Mesendoderm (in vitro differentiated cells): ENCODE measurements at places on chromosomes 11 and 22.

DNA sequence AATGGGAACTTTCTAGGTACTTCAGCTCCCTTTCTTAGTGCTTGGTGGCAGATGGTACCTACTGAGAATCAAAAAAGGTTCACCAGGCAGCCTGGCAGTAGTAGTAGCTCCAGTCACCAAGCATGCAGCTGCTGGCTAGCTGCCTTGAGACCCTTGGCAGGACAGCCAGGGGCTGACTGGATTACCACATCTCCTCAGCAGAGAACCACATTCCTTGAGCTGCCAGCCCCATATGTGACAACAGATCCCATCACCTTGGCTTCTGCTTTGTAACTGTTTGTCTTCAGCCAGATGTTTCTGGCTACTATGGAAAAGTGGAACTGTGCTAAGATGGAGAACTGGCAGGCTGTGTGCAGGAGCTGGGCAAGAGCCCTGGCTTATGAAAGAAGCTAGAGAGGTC is 39.6 kb upstream of the CHRM4 start:
- no peak for DNase-seq

DNA sequence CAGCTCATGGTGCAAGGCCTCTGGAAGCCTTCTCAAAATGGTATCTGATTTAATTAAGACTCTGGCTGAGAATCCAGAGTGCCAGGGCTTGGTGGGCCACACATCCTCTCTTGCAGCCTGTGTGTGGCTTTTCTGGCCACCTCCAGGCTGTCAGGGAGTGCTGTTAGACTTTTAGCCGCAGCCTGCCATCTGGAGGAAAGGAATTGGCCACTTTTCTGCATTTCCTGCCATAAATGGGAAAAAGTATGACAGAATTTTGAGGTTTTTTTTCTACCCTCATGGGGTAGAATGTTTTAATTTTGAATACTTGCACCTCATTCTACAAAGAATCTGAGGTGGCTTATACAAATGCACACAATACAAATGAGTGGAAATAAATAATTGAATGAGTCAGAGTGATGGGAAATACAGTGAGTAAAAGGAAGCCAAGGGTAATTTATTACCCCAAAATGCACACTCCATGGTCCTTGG is 218.4 kb downstream of the ADAMTS15 start:
- DNase-seq = peak; percentile 27

DNA sequence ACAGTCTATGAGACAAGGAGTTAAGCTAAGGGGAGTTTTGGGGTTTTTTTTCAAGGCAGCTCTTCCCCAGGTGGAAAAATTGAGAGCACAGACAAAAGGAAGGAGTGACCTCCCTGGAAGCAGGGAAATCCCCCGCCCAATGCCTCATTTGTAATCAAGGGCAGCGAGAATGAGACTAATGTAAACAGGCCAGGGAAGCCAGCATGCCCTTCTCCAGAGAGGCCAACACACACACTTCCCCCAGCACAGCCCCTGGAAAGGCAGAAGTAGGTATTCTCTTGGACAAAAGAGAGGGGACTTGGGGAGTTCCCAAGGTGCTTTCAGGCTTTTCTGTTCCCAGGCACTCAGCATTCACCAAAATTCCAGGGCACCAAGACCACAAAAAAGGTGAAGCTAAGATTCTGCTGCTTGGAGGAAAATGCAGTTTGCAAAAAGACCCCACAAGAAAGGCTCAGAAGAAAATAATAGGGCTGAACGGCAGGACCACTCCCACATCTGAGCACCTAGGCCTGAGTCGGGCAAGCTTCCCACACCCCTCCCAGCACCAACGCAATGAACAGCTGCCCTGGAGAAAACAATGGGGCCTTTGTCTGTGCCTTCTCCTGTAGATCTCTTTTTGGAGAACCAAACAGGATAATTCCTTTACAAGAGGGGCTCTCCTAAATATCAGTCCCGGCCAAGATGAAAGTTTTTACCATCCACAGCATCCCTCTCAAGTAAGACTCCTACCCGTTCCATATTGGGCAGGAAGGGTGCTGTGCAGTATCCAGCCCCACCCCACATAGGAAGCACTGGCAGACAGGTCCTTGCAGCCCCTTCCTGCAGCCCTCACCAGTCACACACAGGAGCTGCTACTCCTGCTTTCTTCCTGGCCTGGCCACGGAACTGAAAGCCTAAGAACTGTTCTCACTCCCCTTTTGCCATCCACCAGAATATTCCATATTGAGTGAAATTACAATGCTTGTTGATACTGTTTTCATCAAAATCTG is 70.7 kb upstream of the AKIP1 start:
- DNase-seq = peak; percentile 65

- DNase-seq = no peak
Observed at GRCh38 chr11:104337273-104337672, 173.3 kb upstream of the PDGFD start.

- DNase-seq = no peak
Observed at GRCh38 chr22:20212754-20213699, 55.1 kb downstream of the RTN4R start.

- DNase-seq = peak; percentile 42
Observed at GRCh38 chr22:31046539-31047226, 34.4 kb upstream of the SMTN start.

GRCh38 chr11:68167474-68167873 is 45.6 kb downstream of the KMT5B start:
- no peak for DNase-seq

DNA sequence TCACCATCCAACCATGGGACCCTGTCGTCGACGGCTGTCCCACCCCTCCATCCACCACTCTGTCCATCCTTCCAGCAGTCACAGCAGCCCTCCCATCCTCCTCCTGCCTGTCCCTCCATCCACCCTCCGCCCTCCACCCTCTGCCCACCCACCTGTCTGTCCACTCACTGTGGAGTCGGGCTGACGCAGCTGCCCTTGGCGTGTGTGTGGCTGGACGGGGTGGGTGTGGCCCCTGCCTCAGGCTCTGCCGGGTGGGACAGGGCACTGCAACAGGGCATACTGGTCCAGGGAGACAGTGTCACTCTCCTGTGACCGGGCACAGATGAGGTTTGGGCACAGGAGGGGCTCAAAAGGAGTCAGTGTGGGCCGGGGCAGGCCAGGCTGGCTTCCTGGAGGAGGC is 1.9 kb downstream of the PKP3 start:
- no peak for DNase-seq

DNA sequence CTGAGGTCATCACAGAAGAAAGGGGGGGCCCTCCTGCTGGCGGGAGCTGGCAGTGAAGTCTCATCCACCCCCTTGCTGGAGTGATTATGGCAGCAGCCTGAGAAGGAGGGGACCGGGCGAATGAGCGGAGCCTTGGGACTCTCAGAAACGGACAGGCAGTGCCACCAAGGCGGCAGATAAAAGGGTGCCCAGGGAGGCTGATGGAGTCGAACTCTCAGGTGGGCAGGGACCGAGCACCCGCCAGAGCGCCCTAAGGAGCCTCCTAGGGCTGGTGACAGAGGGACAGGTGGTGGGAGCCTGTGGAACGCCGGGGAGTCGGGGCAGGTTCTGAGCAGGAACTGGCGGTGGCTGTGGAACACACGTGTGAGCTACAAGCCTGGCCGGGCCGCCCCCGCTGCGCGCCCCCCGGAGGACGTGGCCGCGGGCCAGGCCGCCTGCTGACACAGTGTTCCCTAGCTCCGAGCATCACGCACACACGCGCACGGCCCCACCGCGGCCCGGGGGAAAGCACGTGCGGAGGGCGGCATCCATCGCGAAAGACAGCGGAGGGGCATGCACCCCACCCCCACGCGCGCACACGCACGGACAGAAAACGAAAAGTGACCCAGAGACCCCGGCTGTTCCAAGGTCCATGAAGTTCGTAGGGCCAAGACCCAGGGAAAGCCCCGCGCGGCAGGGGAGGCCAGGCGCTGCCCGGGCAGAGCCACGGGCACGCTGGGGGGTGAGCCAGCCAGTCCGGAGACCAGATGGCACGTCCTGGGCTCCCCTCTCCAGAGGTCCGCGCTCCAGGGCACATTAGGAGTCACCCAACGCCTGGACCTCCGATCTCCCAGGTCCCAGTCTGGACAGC is 1.0 kb downstream of the VWCE start:
- DNase-seq = peak; percentile 62

DNA sequence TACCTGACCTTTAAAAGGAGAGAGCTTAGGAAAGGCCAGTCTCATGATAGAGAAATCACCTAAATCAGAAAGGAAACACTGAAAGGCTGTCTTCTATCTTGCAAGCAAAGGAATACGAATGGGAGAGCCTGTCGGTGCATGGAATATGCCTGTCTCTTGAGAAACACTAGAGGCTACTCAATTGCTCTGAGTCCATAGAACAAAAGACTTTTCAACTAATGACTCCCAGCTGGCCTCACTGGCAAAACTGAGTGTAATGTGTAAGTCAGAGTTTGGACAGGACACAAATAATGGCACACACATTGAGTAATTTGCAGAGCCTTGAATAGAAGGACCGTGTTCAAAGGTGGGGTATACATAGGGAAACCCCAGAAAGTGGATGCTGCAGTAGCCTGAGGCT is 171.0 kb upstream of the ARHGAP20 start:
- DNase-seq = no peak

GRCh38 chr22:44974454-44974853 is 35.4 kb downstream of the PHF21B start:
- DNase-seq = no peak

DNA sequence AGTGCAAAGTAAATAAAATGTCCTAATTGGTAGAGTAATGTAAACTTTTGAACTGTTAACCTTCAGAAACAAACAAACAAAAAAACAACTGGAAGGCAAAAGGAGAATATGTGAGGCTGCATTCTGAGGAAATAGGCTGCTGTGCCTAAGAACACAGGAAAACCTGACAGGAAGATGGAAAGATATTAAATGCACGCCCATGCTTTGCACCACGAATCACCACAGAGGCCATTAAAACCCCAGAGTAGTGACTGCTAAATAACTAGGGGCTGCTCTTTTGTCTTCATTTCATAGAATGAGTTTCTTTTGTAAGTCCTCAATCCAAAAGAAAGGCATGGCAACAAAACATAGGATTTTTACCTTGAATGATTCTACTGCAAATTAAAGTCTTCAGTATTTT is 436.0 kb downstream of the RAB38 start:
- DNase-seq = no peak

- DNase-seq = peak; percentile 13
Observed at GRCh38 chr11:28834877-28835276, 726.7 kb downstream of the METTL15 start.

GRCh38 chr11:37496201-37496600 is 898.2 kb upstream of the RAG2 start:
- no peak for DNase-seq

GRCh38 chr11:3207526-3208189 is 11.0 kb downstream of the MRGPRG start:
- DNase-seq = no peak

DNA sequence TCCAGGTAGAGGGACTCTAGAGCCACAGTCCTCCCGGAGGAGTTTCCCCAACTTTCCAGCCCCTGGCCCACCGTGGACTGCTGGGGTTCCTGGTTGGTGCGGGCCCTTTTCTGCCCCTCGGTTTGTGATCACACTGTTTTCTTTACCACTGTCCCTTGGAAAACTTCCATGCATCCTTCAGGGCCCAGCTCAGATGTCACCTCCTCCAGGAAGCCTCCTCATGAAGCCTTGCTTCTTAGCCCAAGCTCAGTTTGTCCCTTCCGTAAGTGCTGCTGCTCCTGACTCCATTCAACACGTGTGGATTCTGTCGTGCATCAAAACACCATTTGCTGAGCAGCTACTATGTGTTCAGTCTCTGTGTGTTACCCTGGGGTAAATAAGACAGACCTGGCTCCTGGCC is 15.9 kb upstream of the TPCN2 start:
- no peak for DNase-seq

DNA sequence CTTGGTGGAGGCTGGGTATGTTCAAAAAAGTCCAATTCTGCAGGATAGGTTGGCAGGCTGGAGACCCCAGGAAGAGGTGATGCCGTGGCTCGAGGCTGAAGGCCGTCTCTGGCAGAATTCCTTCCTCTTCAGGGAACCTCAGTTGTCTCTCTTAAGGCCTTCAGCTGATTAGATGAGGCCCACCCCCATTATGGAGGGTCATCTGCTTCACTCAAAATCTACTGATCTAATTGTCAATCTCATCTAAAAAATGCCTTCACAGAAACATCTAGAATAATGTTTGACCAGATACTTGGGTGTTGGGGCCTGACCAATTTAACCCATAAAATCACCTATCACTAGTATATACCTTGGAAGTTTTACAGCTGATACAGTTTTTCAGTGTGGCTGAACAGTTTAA is 27.4 kb upstream of the GSTP1 start:
- DNase-seq = no peak

- no peak for DNase-seq
Observed at GRCh38 chr11:17314904-17315426, 36.6 kb upstream of the NCR3LG1 start.

GRCh38 chr11:71326328-71326940 is 74.1 kb upstream of the SHANK2 start:
- DNase-seq = no peak

- DNase-seq = peak; percentile 78
Observed at GRCh38 chr11:8098361-8098760, 17.4 kb downstream of the TUB start.
